A549 treated with ZK216348 at 1 μM for 4 hours (cell line): ENCODE measurements at places on chromosomes 6 and 20. TPM values are rescaled to one million over a fixed set of nuclear protein-coding genes. Genes with fewer than 3 reads are reported as not detected.

Gene PLTP
- total RNA-seq = 1.3 to 2.2 TPM (median 1.5 TPM) in 5 replicates

Gene JAG1
- total RNA-seq = 29.6 to 43.4 TPM (median 41.1 TPM) in 5 replicates

Gene PPP1R16B
- 0.11 to 0.43 TPM (median 0.18 TPM) in 5 replicates for total RNA-seq

Gene CSNK2A1
- 128 to 210 TPM (median 151 TPM) in 5 replicates for total RNA-seq

Gene OXT
- total RNA-seq = not detected in 5 replicates

Gene BHLHE23
- not detected in 5 replicates for total RNA-seq

Gene LY86
- not detected in 5 replicates for total RNA-seq

Gene PDE7B
- 0.57 to 1.3 TPM (median 0.97 TPM) in 5 replicates for total RNA-seq

Gene SEC63
- 18.0 to 28.0 TPM (median 22.9 TPM) in 5 replicates for total RNA-seq

Gene WFDC10B
- total RNA-seq = not detected in 5 replicates

Gene HTR1E
- not detected in 5 replicates for total RNA-seq

Gene HDAC2
- total RNA-seq = 82.1 to 100 TPM (median 85.3 TPM) in 5 replicates

Gene NOX3
- not detected in 5 replicates for total RNA-seq

Gene CDC40
- total RNA-seq = 6.1 to 10.2 TPM (median 9.0 TPM) in 5 replicates

Gene DAAM2
- 0.02 to 0.04 TPM in 2 of 5 replicates, not detected in the others for total RNA-seq

Gene SNX21
- 6.9 to 12.6 TPM (median 11.5 TPM) in 5 replicates for total RNA-seq

Gene OR2H2
- total RNA-seq = not detected in 5 replicates

Gene HLA-DQA2
- total RNA-seq = not detected in 5 replicates

Gene SMIM26
- total RNA-seq = 124 to 159 TPM (median 134 TPM) in 5 replicates

Gene LRRC73
- 0.66 to 1.2 TPM (median 1.1 TPM) in 5 replicates for total RNA-seq

Gene C20orf202
- not detected in 5 replicates for total RNA-seq

Gene NHSL1
- 1.7 to 4.3 TPM (median 3.8 TPM) in 5 replicates for total RNA-seq

Gene C20orf144
- 0.08 to 0.19 TPM in 2 of 5 replicates, not detected in the others for total RNA-seq

Gene PLCB1
- total RNA-seq = 0.33 to 0.87 TPM (median 0.60 TPM) in 5 replicates

Gene COL9A1
- 0.19 TPM in 1 of 5 replicates, not detected in the others for total RNA-seq

Gene MYBL2
- 66.0 to 82.8 TPM (median 79.5 TPM) in 5 replicates for total RNA-seq

Gene BMP6
- total RNA-seq = 12.7 to 21.8 TPM (median 19.4 TPM) in 5 replicates

Gene CDH26
- 0.12 to 0.54 TPM (median 0.14 TPM) in 4 of 5 replicates, not detected in the other for total RNA-seq

Gene PRDM1
- 3.8 to 5.9 TPM (median 5.5 TPM) in 5 replicates for total RNA-seq

Gene NEDD9
- total RNA-seq = 34.5 to 53.2 TPM (median 45.2 TPM) in 5 replicates
